ENCODE measurements at places on chromosomes 11 and 22. TPM values are rescaled to one million over a fixed set of nuclear protein-coding genes. Genes with fewer than 3 reads are reported as not detected.
A peak's percentile ranks its signal among the peaks of the same experiment; 100 is the strongest.

GRCh38 chr22:26922806-26923205, 265.4 kb downstream of the MIAT start:
- DNase-seq = no peak

GRCh38 chr11:76910620-76911414, 50.1 kb downstream of the ACER3 start:
- DNase-seq = peak; percentile 66

DNA sequence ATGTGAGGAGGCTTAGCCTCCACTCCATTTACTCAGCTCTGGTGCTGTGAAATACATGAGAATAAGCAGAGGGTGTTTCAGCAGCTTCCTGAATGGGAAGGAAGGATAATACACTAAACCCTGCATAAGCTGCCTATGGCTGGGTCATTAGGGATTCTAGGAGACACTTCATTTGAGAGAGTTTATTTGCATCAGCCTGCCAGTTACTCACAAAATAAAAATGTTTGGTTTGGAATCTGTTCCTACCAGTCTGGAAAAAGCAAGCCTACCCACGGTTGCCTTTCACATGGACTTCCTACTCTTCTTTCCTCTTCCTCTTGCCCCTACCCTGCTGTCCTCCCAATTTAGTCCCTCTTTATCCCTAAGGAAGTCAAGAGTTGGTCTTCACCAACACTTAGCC, 20.5 kb downstream of the SLC1A2 start:
- DNase-seq = no peak

The ART1 gene
- total RNA-seq = not detected

The ENTHD1 gene
- not detected for total RNA-seq

The PLAAT5 gene
- total RNA-seq = 3.0 TPM

The OR52I1 gene
- not detected for total RNA-seq

The ABCG4 gene
- total RNA-seq = 0.80 TPM

The KCNA4 gene
- total RNA-seq = 1.6 TPM

The CARD18 gene
- not detected for total RNA-seq
